T-helper 17 cell (primary cell): ENCODE measurements at places on chromosomes 16 and 17.
A peak's percentile ranks its signal among the peaks of the same experiment; 100 is the strongest.

GRCh38 chr16:89697616-89698331 lies 3.7 kb downstream of the SPATA2L start:
- DNase-seq: no peak

DNA sequence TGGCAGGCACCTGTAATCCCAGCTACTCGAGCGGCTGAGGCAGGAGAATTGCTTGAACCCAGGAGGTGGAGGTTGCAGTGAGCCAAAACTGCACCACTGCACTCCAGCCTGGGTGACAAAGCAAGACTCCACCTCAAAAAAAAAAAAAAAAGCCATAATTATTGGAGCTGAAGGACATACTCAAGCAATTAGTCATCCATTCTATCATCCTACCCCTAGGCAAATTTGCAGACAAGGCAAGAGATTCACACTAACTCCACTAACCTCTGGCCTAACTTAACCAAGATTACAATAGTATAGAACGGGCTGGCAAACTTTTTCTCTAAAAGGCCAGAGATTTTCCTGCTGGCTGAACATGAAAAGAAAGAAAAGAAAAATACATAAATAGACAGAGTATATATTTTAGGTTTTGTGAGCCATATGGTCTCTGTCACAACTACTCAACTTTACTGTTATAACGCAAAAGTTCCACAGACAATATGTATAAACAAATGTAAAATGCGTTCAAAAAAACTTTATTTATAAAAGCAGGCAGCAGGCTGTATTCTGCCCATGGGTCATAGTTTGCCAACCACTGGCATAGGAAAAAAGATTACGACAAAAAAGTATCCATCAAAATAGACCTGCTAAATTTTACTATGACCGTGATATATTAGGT lies 29.7 kb downstream of the BRIP1 start:
- no peak for DNase-seq

DNA sequence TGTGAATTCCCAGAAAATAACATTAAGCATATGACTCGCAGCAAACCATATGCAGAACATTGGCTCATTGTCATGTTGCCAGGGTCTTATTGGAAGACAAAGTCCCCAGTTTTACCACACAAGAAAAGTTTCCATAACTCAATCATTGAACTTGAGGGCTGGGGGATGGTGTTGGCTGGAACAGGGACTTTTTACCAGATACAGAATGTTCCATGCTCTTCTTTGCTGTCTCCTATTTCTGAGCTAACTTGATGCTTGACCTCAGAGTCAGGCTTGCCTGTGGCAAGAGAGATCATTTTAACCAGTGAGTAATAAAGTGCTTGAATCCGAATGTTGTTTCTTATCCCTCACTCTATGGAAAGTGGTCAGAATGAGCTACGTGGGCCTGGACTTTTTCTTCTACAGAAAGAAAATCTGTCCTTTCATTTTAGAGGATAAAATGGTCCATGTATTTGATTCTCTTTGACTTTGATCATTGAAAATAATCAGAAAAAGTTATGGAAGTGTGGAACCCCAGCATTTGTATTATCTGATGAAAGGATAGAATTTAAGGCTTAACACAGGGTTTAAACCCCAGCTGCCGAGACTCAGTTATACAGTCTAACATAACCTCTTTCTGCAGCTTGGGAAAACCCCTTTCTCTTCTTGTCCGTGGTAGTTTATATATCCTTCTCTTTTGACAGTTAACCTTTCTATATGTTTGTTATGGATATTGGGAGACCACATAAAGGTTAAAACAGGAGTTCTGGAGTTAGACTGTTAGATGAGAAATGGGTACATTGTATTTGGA lies 67.0 kb downstream of the TUBD1 start:
- DNase-seq: no peak

GRCh38 chr17:40485851-40486521 lies 15.4 kb downstream of the TNS4 start:
- peak; percentile 17 for DNase-seq

GRCh38 chr16:54291656-54292487 lies 5.3 kb upstream of the IRX3 start:
- no peak for DNase-seq

DNA sequence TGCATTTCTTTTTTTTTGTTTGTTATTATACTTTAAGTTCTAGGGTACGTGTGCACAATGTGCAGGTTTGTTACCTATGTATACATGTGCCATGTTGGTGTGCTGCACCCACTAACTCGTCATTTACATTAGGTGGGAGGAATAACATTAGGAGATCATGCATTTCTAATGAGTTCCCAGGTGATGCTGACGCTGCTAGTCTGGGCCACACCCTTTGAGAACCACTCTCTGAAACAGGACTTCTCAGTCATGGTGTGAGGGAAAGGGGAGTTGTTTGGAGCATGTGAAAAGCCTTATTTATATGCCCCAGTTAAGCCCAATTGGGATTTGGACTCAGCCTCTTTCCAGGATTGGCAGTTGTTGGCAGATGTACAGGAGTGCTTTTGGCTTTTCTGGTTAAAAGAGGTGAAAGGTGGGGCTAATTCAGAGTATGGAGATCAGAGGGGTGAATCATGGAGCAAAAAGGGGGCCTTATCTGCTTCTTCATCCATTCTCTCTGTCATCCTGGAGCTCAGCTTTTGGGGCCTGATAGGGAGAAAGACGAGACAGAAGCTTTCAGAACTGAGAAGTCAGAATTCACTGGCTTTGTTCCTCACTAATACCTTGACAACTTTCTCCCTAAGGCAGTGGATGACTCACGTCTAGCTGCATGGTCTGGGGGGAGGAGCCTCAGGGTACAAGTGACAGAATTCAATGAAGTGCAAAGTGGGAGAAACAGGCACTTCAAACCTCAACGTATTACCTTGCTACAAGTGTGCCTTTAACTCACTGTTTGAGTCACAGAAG lies 180.0 kb upstream of the CACNG3 start:
- DNase-seq: no peak

DNA sequence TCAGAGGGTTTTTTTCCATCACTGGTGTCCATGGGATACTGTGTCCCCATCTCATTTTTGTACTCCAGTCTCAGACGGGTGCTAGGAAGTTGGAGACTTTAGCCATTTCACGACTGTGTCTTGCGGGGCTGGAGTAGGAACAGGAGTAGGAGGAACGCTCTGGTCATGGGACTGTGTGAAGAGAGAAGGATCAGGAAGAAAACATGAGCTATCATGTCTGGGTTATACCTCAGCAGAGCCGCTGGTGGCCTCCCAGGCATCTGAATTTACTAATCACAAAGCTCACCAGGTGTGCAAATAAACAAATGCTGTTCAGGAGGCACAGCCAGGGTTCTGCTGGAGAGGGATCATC lies 225.4 kb downstream of the SEC14L1 start:
- no peak for DNase-seq

- no peak for DNase-seq
Observed at GRCh38 chr17:5115673-5116651, at the start of gene USP6. USP6 (plus strand) TSS chr17:5116032; CDS start chr17:5130368, 14,336 bp downstream.

- DNase-seq: no peak
Observed at GRCh38 chr17:76888661-76889060, 20.5 kb downstream of the MGAT5B start.

- no peak for DNase-seq
Observed at GRCh38 chr17:74335529-74336062, 9.6 kb downstream of the KIF19 start.

GRCh38 chr16:53529513-53529912 lies 26.5 kb upstream of the AKTIP start:
- DNase-seq: no peak

DNA sequence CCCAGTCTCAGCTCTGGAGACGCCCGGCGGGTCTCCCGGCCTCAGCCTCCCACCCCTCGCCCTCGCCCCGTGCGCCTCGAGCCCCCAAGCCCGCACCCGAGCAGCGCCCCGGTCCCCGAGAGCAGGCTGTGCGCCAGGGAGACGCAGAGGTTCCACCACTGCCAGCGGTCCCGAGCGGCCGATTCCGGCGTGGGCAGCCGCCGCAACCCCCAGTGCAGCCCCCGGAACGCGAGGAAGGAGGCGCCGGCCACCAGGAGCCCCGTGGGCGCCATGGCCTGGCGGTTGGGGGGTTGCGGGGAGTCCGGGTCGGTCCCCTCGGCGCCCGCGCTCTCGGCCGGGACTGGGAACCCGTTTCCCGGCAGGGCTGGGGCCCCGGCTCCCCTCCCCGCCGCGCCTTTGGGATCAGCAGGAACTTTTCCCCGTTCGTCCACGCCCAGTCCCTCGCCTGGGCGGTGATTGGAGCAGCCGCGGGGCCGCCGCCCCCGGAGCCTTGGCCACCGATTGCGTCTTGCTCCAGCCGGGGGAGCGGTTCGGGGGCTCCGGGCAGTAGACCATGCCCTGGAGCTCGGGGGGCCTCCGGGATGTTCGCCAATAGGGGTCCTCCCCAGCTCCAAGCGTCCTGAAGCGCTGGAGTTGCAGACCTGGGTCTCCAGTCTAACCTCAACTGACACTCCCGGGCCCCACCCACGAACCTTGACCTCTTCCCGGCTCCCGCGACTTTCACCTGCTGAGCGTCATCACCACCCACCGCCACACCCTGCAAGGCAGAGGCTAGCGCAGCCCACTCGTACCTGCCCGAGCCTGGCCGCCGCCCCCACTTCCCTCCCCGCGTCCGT lies at the start of gene TLCD2:
TSS of gene TLCD2 (minus strand) at position 407 of the 836 bp plus-strand sequence. CDS start at position 272, 135 bp downstream.
- DNase-seq: no peak
